Stimulated activated naive CD8-positive, alpha-beta T cell treated with anti-CD3 and anti-CD28 coated beads, Interleukin-15, Interleukin-2, amounts not matched to agents 100 U/mL and 50 U/mL, for 24 hours (primary cell): ENCODE measurements at places on chromosomes 6 and 20.
A peak's percentile ranks its signal among the peaks of the same experiment; 100 is the strongest.

DNA sequence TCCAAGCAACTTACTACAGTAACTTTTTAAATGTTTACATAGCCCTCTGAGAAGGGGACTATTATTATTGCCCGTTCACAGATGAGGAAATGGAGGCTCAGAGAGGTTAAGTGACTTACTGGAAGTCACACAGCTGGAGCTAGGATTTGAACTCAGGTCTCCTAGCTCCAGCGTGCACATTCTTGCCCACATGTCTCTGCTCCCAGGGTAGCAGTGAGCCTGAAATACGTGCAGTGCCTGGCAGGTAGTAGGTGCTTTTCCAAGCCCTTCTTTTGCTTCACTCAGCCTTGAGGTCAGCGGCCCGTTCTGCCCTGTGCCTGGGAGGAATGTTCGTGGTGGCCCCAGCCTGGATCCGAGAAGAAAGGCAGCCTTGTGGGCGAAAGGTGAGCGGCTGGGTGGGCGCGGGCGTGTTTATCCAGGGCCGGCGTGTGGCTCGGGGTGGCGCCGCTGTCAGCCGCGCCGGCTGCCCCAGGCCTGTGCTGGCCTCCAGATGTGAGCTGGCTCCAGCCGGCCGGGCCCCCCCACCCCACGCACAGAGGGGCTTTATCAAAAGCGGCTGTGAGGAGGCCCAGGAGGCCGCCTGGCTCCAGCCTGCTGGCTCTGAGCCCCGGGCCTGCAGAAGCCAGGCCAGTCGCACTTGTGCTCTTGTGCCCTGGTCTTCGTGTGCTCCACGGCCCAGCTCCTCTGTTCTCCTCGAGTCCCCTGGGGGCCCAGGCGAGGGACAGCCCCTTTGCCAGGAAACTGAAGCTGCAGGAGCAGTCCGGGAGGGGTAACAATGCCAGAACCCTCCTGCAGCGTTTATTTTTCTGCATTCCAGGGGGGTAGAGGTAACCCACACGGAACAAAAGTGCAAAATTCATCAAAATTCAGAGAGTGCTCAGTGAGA, 58.1 kb downstream of the UBE2V1 start:
- no peak for DNase-seq

GRCh38 chr20:34948030-34948429, 7.6 kb downstream of the GSS start:
- no peak for DNase-seq

DNA sequence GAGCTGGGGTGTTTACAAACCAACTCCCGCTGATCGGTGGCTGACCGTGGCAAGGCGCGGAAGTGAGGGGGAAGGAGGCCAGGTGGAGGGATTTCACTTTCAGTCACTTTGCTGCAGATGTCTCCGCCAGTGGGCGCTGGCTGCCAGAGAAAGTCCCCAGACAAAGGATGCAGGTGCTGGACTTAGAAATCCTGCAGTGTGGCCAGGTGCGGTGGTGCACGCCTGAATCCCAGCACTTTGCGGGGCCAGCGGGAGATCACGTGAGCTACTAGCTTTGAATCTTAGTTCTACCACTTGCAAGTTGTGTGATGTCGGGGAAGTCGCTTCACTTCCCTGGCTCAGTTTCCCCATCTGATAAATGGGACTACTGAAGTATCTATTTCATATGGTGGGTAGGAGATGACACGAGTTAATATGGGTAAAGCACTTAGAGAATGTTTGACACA, 180.4 kb downstream of the ZNF217 start:
- DNase-seq = peak; percentile 61

GRCh38 chr20:3177746-3178485, 4.6 kb upstream of the LZTS3 start:
- DNase-seq = no peak

DNA sequence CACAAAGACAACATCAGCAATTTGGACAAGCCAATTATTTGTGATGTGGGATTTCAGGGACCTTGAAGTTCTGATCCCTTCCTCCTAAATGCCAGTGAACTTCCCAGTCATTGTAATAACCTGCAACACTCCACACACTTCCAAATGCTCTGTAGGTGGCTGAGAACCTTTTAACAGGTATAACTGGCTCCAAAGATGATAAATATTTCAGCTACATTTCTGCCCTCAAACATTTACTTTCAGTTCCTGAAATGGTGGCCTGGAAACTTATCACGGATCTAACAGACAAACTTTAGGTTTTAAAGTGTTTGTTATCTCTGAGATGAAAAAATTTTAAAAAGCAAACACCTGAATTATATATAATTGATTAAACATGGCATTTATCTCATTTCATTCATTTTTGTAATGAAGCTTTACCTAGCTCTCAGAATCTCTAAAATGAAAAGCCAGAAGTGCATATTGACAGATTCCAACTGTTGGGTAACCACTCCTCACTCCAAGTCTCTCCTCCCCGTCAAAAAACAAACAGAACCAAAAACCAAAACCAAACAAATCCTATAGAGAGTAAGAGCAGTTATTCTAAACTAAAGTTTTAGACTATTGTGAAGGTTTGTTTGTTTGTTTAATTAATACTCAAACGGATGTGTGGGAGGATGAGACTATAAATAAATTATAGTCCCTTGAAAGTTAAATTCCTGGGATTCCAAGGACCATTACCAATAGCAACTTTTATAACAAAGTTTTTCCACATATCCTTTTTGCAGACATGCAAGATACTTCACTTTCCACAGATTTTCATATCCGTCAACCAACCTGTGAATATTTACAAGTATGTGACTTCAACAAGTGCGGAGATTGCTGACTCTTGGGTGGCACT, 12.4 kb upstream of the KIAA0408 start:
- DNase-seq = no peak

- no peak for DNase-seq
Measured at GRCh38 chr6:108983151-108983550, 111.5 kb downstream of the SESN1 start.

- DNase-seq = no peak
Measured at GRCh38 chr6:106858653-106859092, 115.9 kb downstream of the CD24 start.

DNA sequence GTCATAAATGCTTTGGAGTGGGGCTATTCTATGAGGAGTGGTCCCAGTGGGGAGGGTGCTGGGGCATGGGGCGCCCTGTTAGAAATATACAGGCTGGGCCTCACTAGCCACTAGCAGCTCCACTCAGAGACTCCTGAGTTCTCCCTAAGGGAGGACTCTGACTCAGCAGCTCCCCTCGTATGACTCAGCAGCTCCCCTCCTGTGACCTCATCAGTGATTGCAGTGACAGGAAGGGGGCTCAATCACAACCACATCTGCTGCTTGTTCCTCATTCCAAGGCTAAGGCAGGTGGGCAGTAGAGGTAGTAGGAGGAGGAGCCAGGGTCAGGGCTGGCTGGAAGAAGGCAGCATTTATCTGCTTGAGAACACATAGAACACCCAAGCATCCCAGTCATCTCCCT, 73.7 kb downstream of the PRND start:
- peak; percentile 27 for DNase-seq

DNA sequence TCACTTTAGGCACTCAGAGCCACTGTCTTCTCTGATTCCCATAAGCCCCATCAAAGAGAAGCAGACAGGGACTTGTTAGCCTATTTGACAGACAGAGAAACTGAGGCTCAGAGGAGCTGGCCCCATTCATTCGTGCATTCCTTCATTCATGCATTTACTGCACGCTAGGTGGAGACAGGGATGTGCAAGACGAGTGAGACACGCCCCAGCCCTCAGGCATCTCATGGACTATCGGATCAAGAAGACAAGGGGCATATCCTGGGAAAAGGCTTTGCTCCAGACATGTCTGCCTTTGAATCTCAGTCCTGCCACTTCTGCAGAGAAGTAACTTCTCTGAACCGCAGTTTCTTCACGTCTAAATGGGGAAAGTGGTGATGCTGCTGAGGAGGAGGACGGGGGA, 54.1 kb downstream of the BPIFB1 start:
- DNase-seq = no peak

DNA sequence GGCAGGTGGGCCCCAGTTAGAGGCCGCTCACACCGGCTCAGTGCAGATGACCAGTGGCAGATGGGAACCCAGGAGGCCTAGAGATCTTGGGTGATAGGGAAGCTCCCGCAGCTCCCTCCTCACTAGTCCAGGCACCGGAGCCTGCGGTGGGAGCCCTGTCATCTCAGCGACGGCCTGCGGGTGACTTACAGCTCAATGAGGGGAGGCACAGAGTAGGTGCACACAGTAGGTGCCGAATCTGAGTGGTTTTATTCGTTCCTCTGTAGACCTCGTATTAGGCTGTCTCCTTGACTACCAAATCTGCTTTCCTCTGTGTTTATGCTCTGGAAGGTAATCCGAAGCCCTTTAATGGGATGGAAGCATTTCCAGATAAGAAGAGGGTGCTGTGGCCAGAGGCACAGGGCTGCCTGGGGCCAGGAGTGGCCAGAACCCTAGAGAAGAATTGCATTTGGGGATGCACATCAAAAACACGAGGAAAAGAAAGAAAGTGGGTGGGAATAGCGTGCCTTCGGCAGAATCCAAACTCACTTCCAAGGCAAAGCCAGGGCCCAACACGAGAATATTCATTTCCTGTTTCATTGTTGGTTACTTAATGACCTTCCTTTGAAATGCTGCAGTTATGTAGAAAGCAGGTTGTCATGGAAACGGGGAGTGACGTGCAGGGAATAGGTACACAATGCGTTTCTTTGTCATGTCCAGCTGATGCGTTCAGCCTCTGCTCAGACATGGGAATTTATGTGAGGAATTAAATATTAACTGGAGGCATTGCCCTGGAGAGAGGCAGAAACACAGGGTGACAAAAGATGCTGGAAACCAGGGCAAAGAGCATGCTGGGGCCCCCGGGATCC, 24.7 kb downstream of the MYT1 start:
- no peak for DNase-seq

DNA sequence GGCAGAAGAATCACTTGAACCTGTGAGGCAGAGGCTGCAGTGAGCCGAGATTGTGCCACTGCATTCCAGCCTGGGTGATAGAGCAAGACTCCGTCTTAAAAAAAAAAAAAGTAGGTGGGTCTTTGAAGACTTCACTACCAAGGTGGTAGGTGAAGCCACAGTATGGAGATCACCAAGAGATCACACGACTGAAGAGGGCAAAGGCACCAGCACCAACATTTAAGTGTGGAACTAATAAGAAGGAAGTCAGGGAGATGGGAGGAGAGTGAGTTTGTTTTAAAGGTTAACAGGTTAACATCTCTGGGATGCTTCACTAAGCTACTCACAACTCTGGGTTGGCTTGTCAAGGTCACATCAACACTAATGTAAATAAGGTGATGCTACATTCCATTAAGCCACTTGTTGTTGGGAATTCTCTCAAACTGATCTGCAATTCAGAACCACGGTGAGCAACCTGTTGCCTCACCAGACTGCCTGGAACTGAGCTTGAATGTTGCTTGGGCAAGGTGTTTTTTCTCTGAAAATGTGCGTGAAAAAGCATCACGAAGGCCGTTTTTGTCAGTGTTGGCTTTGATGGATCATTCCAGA, 48.7 kb downstream of the KCTD20 start:
- no peak for DNase-seq

- no peak for DNase-seq
Measured at GRCh38 chr6:45986746-45987274, 28.9 kb downstream of the CLIC5 start.

GRCh38 chr6:9766240-9766915, 648.5 kb downstream of the TFAP2A start:
- DNase-seq = no peak

DNA sequence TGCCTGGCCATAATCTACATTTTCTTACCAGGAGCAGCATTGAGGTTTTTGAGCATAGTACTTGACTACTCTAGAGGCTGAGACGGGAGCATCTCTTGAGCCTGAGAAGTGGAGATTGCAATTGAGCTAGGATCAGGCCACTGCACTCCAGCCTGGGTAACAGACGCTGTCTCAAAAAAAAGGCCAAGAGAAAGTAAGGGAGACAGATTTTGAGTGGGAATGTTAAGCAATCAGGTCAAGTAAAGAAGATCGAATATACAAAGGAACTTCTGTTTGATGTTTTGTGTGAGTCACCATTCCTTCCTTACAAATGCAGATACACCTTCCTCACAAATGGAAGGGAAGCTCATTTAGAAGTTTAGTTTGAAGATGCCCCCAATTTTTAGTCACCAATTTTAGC, 4.4 kb downstream of the PNRC1 start:
- no peak for DNase-seq

GRCh38 chr6:60952500-60952899, 1333.5 kb downstream of the KHDRBS2 start:
- DNase-seq = no peak

DNA sequence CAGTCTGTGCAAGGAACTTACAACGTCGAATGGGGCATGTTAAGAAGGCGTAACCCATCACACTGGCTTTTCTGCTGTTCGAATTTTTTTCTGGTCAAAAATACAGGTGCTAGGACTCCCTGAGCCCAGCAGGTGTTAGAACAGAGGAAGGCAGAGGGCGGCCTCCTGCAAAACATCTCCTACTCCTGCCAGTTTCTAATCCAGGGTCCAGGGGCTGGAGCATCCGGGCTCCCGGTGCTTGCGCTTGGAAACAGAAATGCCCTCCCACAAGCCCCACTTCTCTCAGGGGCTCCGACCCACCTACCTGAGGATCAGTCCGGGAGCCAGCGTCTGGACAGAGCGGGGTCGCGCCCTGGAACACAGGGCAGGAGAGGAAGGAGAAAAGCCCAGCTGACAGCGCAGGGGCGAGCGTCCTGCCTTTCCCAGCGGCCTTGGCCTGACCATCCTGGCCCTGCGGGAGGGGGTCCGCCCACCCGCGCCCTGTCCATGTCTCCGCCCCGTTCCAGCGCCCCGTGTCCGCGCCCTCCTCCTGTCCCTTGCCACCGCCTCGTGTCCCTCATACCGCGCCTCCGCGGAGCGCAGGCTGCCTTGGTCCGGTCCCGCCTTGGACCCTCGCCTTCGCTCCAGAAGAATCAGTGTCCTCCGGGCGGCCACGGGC, 14.8 kb upstream of the LPA start:
- DNase-seq = no peak

GRCh38 chr6:10676403-10676802, 18.0 kb downstream of the C6orf52 start:
- no peak for DNase-seq

- DNase-seq = no peak
Measured at GRCh38 chr6:43298565-43299337, 691 bp downstream of the SLC22A7 start.

DNA sequence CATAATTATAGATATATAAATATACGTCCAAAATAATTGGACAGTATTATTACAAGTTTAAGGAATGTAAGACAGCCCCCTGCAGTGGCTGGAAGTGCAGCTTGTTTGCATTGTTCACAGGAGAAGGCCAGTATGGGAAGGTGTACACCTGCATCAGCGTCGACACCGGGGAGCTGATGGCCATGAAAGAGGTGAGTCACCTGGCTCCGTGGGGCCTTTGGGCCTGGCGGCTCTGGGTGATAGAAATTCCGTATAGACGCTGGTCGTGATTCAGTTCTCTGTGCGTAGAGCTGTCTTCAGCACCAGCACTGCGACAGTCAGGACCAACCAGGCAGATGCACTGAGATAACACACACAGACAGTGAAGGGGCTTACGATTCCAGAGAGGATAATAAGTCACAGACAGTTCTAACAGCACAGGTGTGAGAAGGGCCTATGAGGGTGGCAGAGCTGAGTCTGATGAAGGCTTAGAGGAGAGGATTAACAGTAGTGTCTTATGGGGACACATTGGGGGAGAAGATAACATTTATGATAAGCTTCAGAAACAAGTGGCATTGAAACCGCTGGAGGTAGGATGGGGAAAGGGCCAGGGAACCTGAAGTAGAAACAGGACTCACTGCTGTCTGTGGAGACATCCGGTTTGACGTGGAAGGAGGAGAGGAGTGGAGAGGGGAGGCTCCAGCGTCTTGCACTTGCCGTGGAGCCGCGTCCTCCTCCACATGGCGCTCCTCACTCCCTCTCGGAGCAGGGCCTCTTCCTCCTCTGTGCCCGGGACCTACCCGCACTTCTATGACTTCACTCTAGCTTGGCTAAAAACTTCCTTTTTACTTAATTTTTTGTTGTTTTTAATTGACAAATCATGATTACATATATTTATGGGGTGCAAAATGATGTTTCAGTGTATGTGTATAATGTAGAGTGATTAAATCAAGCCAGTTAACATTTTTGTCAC, 116.5 kb downstream of the MAP3K4 start:
- no peak for DNase-seq
